Head of caudate nucleus (tissue), 42 donors: ENCODE measurements at places on chromosomes 4 and X.

DNA sequence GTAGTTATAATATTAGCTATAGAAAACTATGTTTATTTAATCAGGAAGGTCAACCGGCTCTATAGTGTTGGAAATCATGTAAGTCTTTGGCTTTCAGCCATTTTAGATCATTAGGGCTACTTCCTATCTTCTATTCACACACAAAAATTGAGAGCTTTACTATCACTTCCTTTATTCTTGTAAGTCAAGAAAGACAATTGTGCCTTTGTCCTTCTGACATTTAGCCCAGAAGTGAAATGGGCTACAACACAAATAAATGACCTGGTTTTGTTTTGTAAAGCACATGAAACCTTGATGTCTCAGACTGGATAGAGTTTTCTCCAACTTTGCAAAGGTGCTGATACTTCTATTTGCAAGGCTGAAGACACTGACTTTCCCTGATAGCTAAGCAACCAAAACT, 122.4 kb upstream of the ACSL4 start:
- no peak for DNase-seq

- DNase-seq = no peak
These were observed 74.8 kb upstream of the SLC34A2 start for GRCh38 chr4:25580633-25581467.

- no peak for DNase-seq
These were observed 56.2 kb downstream of the CLDN22 start for GRCh38 chr4:183263787-183264386.

GRCh38 chr4:184745831-184746795, 12.2 kb upstream of the CENPU start:
- peak; percentile 73 for DNase-seq

- no peak for DNase-seq
These were observed 121.1 kb downstream of the MGST2 start for GRCh38 chr4:139786494-139787354.

GRCh38 chr4:142088906-142089305, 452.5 kb downstream of the IL15 start:
- no peak for DNase-seq

GRCh38 chr4:173420324-173420752, 21.4 kb upstream of the SCRG1 start:
- DNase-seq = no peak

- no peak for DNase-seq
These were observed 443 bp downstream of the GPR143 start for GRCh38 chrX:9765072-9765736.

- DNase-seq = no peak
These were observed 133.8 kb upstream of the UBQLN2 start for GRCh38 chrX:56429581-56429980.

- no peak for DNase-seq
These were observed 485.7 kb upstream of the HS3ST1 start for GRCh38 chr4:11914406-11914805.

GRCh38 chrX:110992611-110993010, 103.4 kb upstream of the PAK3 start:
- peak; percentile 10 for DNase-seq

DNA sequence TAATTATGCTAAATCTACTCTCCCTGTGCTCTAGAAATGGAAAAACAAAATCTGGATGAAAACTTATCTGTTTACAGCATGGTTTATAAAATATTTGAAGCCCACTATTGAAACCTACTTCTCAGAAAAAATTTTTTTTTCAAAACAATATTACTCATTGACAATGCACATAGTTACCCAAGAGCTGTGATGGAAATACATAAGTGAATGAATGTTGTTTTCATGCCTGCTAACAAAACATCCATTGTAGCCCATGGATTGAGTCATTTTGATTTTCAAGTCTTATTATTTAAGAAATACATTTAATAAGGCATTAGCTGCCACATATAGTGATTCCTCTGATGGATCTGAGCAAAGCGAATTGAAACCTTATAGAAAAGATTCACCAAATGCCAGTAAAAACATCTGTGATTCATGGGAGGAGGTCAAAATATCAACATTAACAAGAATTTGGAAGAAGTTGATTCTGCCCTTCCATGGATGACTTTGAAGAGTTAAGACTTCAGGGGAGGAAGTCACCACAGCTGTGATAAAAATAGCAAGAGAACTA, 144.7 kb upstream of the HHIP start:
- DNase-seq = no peak

- DNase-seq = no peak
These were observed 28.3 kb downstream of the AGTR2 start for GRCh38 chrX:116198810-116199209.

DNA sequence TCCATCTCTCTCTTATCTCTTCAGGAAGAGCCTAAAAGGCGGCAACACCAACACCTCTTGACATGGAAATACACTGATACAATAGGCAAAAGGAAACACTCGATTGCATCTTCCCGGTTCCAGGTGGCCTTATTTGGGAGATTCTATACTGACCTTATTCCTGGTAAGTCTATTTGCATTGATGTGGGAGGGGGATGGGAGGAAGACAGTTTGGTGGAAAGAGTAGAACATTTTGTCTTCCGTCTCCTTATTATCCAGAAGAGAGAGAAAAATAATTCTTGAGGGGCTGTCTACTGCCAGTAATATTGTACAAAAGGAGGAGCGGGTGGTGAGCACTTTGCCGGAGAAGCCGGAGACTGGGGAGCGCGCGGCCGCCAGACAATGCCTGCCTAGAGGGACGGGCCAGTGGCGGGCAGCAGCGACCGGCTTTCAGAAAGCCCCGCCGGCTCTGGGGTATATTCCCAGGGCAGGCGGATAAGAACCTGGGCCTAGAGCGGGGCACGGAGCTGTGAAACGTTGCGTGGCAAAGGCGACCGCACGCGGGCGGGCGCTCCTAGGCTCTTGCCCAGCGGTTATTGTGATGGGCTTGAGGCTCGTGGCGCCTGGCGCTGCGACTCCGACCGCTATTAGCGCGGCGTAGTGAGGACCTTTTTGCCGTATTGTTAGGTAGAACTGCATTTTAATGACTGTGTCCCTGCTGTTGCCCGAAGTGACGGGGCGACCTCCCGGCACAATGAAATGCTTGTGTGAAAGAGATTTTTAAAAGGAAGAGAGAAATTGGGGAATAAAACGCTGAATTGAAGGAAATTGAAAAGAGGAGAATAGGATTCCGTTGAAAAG, 518 bp downstream of the PRDM8 start:
- no peak for DNase-seq

DNA sequence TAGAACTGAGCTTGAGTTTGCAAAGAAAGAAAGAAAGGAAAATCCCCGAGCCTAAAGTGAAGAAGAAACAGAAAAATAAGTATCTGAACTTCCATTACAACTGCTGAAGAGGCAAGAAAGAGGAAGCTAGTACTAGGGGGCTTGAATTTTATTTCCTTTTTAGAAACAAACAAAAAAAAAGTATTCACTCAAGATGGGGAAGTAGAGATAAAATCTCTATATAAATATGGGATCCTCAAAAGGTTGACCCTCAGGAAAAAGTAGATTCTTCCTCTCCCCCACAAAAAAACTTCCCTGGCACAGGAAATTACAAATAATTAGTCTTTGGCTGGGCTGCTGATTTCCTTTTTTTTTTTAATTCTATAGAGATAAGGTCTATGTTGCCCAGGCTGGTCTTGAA, 16.0 kb downstream of the LRBA start:
- no peak for DNase-seq

DNA sequence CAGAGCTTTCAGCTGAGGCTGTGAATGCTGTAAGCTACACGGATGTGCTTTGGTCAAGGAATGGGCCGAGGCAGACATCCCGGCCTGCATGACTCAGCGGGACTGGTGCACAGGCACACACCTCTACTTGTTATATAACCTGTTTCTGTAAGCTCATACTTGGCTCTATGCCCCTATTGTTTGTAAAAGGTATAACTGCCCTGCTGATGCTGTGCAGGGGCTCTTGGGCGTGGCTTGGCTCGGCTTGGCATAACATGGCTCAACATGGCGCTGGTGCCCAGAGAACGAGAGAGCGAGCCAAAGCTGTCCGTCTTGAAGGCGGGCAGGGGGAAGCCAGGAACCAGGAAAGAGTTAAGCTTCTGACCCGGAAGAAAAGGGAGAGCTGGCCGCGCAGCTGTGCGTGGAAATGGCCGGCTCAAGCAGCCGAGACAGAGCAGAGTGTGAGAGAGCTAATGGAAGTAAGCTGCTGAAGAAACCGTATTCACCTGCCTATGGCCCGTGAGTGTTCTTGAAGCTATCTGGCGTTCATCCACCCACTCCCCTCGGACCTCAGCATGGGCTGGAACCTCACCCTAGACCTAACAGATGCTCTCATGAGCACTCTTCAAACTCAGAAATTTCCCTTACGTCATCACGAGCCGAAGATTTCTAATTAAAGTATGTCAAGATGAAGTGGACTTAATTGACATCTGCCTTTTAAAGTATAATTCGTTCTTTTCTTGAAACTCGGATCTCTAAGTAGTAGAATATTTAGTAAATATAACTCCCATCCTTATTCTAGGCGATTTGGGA, 286.3 kb upstream of the AGA start:
- no peak for DNase-seq

GRCh38 chr4:88029556-88029955, 22.1 kb downstream of the PKD2 start:
- no peak for DNase-seq

- DNase-seq = no peak
These were observed 168.3 kb upstream of the HS3ST1 start for GRCh38 chr4:11596989-11597388.

- DNase-seq = no peak
These were observed 59.3 kb upstream of the UBQLN2 start for GRCh38 chrX:56503941-56504673.

DNA sequence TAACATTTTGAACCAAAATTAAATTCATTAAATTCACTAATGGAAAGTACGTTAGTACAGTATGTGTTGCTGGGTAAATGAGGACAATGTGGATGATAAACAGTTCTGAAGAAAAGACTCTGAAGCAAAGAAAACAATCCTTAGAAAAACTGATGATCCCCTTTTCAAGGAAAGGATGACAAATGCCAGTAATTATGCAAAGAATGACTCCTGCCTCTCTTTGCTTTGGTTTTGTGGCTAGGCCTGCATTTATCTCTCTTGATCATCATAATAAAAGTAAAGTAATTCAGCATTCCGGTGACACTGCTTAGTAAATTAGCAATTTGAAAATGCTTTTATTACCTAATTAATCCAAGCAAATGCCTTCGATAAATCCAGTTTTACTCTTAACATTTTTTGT, 652.2 kb upstream of the DIPK2B start:
- no peak for DNase-seq

GRCh38 chr4:182748949-182749348, 168.2 kb downstream of the DCTD start:
- DNase-seq = no peak

DNA sequence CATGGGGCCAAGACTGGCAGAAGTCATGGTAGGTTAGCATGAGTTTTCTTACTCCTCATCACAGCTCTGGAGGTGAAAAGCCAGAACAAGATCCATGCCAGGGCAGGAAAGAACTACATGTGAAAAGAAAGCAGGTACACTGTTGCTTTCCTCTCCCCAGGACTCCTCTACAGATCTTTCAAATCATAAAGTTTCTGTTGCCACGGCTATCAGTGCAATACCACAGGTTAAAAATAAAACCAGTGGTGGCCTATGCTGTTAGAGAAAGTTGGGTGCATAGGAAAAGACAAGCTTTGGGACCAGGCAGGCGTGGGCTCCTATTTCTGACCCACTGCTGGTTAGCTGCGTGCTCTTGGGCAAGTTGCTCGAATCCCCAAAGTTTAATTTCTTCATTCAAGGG, 81.4 kb downstream of the SH3RF1 start:
- no peak for DNase-seq

- DNase-seq = no peak
These were observed 91.6 kb upstream of the PLAC1 start for GRCh38 chrX:134749706-134750445.

DNA sequence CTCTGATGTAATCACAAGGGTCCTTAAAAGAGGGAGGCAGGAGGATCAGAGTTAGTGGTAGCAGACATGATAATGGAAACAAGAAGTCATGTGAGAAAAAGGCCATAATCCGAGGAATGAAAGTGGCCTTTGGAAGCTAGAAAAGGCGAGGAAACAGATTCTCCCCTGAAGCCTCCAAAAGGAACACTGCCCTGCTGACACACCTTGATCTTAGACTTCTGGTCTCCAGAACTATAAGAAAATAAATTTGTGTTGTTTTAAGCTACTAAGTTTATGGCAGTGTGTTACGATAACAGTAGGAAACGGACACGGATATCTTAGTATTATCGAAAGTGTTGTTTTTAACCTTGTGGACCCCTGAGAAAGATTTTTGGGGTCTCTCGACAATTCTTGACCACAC, 24.4 kb downstream of the CLCN3 start:
- DNase-seq = no peak

DNA sequence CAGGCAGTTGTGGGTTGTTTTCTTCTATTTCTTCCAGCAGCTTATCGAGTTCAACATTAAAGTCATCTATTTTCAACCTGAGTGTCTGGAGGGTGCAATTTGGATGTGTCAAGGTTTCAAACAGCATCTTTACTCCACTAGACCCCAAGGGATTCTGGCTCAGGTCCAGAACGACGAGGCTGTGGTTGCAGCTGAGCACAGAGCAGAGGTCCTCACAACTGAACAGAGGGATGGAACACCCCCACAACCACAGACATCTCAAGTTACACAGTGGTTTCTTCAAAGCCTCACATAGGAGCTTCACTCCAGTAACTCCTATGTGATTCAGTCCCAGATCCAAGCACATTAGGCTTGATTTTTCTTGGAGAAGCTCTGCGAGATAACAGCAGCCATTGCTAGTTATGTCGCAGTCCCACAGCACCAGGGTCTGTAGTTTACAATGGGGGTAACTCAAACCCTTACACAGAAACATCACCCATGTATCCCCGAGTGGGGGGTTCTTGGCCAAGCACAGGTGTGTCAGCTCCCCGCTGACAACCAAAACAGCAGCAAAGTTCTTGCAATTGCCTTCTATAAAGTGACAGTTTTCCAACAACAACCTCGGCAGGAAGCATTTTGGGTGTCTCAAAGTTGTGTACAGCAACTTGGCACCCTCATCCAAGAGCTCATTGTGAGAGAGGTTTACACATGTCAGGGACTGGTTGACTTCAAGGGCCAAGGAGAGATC, 2.8 kb downstream of the NLRP2B start:
- no peak for DNase-seq

- DNase-seq = no peak
These were observed 64.2 kb upstream of the MAP3K15 start for GRCh38 chrX:19579485-19579884.

- no peak for DNase-seq
These were observed 55.6 kb downstream of the RTL9 start for GRCh38 chrX:110414273-110414672.

DNA sequence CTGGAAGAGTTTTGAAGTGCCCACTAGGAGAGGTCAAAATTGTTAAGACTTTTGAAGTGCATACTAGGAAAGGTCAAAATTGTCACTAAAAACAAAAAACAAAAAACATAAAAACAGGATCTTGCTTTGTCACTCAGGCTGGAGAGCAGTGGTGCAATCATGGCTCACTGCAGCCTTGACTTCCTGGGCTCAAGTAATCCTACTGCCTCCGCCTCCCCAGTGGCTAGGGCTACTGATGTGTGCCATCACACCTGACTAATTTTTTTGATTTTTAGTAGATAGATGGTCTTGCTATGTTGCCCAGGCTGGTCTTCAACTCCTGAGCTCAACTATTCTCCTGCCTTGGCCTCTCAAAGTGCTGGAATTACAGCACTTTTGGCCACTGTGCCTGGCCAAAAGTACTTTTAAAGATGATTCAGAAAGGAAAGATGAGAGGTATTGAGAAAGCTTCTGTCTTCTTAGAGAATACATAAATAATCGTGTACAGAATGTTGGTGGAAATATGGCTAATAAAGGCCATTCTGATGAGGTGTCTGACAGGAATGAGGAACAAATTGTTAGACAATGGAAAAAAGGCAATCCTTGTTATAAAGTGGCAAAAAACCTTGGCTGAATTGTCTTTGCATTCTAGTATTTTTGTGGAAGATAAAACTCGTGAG, 43.3 kb upstream of the STX18 start:
- DNase-seq = no peak
